ENCODE measurements at places on chromosomes 3 and 15.

DNA sequence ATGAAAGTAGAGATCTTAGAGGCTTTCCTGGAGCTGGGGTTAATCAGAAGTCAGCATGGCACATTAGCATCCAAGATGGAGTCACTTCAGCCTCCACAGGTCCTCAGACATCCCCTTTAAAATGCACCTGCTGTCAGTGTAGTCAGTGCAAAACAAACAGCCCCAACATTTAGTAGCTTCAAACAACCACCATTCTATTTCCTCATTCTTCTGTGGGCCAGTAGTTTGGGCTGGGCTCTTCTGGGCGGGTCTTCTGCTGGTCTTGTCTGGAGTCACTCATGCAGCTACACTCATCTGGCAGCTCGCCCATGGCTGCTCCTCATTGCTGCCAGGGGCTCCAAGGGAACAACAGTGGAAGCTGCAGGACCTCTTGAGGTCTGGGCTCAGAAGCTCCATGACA, 99.9 kb downstream of the TLE3 start:
- DNase-seq: no peak

DNA sequence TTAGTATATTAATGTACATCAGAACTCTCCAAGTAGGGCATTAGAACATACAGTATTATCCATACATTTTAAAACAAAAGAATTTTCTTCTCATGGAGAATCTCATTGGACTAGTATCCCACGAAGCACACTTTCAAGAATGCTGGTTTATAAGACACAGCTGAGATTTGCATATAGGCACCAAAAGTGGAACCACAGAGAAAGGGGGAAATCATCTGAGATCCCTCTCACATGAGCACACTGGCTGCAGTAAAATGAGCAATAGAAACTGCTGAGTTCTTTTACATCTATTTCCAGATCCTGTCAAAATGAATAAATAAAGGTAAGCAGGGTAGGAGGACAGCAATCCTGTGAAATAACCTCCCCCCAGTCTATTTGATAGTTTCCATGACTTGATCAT, 665.3 kb downstream of the FHIT start:
- DNase-seq: no peak

DNA sequence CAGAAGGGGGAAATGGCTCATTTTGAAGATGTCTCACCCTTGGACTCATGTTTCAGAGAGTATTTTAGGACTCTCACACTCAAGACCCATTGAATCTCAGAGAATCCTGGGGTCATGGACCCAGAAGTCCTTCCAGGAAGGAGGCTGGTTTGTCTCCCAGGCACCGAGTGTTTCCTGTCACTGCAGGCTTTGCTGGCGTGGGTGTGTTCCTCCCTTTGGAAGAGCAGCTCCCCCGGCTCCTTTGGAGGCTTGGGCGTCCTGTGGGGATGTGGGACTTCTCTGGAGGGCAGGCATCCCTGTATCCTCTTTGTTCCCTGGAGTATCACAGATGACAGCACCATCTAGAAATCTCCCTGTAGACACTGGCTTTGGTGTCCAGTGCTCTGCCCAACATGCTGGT, 40.0 kb downstream of the DNAH1 start:
- no peak for DNase-seq

DNA sequence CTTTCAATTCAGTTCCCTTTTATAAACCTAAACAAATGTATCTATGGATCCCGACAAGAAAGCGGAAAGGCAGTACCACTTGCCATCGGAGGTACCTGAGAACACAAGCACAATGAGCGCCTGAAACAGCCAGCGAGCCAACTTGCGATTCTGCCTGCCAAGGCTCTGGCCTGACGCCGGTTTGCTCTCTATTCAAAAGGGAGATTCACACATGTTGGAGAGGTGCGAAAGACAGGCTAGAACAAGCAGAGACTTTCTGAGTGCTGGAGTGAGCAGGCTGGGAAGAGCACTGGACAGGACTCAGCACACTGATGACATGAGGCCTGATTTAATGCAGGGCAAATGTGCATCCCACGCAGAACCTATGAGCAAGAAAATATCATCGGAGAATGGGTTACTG, 17.7 kb upstream of the PRR23E start:
- DNase-seq: no peak

DNA sequence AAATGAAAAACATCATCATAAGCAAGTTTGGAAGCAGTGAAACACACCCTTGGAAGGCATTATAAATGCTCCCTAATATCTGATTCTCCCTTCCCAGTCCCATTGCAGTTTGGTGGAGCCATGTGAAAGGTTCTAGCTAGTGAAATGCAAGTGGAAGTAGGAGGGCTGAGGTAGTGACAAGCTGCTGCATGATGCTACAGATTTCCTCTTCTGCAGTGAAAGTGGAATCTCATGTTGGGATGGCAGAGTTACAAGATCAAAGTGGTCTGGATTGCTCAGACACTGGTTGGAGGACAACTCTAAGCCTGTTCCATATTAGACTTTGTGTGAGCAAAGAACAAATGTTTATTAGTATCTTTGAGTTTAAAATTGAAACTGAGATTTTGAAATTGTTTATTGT, 3.3 kb upstream of the PDCD6IP start:
- no peak for DNase-seq

- no peak for DNase-seq
Observed at GRCh38 chr3:142021127-142021526, 128.2 kb downstream of the TFDP2 start.

DNA sequence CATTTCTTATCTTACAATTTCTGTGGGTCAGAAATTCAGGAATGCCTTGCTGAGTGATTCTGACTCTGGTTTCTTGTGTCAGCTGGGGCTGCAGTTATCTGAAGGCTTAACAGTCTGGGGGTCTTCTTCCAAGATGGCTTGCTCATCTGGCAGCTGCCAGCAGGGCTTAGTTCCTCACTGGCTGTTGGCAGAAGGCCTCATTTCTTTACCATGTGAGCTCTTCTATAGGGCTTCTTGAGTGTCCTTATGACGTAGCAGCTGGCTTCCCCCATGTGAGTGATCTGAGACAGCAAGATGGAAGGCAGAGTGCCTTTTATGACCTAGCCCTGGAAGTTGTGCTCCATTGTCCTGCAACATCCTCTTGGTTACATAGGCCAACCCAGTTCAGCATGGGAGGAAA, 82.0 kb upstream of the PDZRN3 start:
- DNase-seq: no peak

GRCh38 chr15:69299943-69300588, 1.4 kb downstream of the PAQR5 start:
- no peak for DNase-seq

DNA sequence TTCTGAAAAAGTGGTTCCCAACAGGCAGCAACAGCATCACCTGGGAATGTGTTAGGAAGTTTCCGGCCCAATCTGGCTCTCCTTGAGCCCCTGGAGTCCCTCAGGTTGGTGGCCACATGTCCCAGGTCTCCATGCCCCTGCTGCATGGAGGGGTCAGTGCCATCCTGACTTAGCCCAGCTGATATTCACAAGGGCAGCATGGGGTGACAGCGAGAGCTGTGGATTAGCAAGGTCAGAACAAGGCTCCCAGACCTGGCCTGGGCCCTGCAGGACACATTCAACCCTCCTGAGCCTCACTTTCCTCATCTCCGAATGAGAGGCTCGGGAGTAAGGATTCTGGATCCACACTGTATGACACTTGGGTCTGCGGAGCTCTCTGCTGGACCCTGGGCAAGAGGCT, 243.8 kb upstream of the TLE3 start:
- DNase-seq: no peak

DNA sequence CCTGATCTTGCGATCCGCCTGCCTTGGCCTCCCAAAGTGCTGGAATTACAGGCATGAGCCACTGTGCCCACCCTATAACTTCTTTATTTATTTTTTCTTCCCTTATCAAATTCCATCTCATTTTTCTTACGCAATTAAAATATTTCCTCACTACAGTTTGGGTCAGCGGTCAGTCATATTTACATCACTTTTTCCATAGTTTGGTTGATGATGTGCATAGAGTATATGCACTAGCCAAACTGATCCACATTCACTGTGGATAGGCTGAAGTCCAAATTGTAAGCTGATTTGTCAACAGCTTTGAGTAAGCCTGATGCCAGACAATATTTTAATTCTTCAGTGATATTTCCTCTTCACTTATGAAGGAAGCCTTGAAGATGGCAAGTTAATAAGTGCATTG, 256.3 kb downstream of the TIGIT start:
- DNase-seq: no peak

DNA sequence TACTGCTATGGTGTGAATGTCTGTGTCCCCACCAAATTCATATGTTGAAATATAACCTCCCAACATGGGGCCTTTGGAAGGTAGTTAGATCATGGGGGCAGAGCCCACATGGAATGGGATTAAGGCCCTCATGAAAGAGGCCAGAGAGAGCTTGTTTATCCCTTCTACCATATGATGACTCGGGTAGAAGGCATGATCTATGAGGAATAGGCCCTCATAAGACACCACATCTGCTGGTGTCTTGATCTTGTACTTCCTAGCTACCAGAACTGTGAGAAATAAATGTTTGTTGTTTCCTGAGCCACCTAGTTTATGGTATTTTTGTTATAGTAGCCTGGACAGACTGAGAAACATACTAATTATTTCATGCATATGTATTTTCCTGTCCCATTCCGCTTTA, 51.9 kb downstream of the WWTR1 start:
- DNase-seq: no peak

- no peak for DNase-seq
Observed at GRCh38 chr3:12870942-12871341, 29.6 kb upstream of the RPL32 start.

DNA sequence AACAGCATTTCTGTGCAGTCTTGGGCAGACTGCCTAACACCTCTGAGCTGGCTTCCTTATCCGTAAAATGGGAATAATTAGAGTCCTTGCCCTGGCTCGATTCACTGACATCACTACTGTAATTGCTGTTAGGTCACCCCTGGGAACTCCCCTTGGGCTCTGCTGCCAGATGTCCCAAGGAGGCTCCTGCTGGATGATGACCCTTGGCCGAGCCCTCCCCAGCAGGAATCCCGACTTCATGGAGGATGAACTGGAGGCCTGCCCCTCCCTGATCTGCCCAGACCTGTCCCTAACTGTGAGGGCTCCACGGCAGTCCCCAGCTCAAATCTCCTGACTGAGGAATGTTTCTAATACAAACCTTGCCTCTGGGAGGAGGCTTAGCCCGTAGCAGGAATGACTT, 18.0 kb downstream of the ESYT3 start:
- DNase-seq: no peak

GRCh38 chr3:86547692-86548091, 443.3 kb downstream of the VGLL3 start:
- no peak for DNase-seq

DNA sequence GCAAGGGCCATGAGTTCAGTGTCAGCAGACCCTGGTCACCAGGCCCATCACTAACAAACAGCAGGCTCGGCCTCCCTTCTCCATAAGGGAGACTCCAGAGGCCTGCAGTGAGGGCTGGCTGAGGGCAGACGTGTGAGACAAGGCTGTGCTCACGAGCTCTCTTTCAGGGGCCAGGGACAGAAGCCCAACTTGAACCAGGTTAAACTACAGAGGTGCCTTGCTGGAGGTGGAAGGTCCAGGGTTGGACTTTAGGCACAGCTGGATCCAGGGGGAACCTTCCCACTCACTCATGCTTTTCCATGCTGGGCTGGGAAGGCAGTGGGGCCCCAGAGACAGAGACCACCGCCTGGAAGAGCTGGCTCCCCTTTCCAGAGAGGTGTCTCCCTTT, 19.0 kb downstream of the CFAP100 start:
- DNase-seq: no peak

DNA sequence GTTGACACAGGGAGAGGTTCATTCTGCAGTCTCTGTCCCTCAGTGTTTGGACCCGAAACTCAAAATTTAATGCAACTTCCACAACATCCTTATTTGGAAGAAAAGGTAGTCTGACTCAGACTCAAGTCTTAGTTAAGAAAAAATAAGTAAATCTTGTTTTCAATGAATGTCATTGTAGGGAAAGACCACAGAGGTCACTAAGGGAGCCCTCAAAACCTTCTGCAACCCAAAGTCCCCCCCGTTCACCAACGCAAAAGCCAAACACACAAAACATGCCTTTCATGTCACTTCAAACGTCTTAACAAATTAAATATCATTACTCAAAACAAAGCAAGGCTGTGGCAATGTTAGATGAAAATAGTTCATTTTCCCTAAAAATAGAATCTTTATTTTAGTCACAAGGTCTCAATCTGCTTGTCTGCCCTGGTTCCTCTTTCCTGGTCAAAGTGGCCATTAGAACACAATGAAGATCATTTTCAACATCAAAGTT, 20.9 kb upstream of the SSUH2 start:
- DNase-seq: no peak

DNA sequence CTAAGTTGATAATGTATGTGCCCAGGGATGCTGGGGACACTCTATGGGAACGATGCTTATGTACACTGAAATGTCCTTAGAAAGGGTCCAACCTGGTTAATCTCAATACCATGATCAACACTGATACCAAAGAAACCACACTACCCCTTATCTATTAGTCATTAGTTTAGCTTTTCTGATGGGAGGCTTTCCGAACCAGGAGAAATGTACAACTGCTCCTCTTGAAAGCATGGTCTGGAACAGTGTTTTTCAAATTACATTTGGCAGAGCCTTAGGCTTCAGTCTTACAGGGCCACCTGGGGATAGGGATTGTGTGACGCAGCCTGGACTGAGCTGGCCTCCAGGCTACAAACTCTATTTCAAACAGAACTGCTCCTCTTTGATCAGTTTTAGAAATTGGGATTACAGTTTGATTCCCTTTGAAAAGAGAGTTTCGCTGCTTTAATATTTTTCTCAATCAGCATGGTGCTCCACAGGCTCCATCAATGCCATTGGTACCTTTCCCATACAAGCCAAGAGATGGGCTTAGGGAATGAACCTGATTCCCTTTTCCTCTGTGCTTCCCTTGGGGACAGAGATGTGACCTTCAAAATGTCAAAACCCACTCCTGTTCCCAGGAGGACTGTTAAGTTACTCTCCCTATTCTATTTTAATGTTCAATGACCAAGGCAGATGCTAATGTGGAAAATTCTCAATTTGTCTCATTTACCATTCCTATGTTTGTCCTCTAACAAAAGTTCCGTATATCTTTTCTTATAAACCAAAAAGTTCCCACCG, 296.0 kb upstream of the ADAMTS9 start:
- DNase-seq: no peak

DNA sequence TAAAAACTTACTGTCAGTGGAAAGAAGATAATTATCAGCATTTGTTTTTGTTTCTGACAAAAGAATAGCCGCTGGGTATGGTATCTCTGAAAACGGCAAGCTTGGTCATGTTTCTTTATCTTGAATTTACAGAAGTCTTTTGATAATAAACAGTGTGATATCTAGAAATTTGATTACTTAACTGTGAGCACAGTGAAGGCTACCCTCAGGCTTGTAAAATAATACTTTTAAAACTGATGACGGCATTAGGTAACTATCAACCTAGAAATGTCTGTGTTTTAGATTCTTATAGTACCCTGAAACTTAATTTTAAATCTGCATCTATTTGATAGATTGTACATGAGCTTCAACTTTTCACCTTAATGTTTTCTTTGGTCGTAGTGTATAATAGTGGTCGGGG, 43.4 kb downstream of the NSUN3 start:
- no peak for DNase-seq

- DNase-seq: no peak
Observed at GRCh38 chr3:158709666-158710083, 22.6 kb downstream of the RARRES1 start.

Data from activated CD4-positive, CD25-positive, alpha-beta regulatory T cell treated with anti-CD3 and anti-CD28 coated beads, Interleukin-2, amount 50 U/mL, for 16 hours (primary cell).